Suppressor macrophage (primary cell): ENCODE measurements at places on chromosomes 3 and 15.
A peak's percentile ranks its signal among the peaks of the same experiment; 100 is the strongest.

GRCh38 chr3:36677331-36678007 lies 86.9 kb downstream of the DCLK3 start:
- DNase-seq: no peak

DNA sequence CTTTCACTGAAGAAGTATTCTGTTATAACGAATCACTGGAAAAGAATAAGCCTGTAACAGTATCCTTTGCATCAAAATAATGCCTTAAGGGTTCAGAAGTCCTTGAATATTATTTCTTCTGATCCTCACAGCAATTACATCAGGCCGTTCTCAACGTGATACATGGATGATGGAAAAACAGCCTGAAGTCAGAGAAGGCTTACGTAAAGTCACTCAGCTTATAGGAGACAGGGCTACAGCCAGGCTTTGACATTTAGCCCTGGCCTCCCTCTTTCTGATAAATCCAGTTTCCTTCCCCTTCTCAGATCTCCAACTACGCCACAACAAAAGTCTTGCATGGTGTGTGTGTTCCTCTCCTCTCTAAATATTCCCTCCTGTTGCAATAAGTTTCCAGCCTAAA lies 131.9 kb downstream of the ANO10 start:
- DNase-seq: peak; percentile 45

DNA sequence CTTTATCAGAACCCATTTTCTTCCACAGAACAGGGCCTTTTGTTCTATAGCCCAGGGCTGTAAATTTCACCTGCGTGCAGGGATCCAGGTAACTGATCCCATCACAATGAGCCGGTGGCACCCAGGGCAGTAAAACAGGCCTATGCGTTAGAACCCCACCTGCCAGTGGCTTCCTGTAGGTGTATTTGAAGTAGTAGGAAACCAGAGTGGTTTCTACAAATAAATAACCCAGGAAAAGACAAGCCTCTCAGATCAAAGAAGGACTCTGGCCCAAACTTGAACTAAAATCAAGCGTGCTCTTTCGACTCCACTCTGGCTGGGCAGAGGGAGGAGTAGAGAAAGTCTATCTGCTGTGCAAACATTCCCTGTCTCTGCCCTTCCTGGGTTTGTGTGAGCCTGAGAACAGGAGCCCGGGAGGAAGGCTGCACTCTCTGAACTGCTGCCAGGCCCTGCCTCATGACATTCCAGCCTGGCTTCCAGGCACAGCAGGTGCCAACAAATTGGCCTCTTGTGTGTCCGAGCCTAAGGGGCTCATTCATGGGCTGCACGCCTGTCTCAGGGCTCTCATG lies 77.7 kb downstream of the CEMIP start:
- no peak for DNase-seq

DNA sequence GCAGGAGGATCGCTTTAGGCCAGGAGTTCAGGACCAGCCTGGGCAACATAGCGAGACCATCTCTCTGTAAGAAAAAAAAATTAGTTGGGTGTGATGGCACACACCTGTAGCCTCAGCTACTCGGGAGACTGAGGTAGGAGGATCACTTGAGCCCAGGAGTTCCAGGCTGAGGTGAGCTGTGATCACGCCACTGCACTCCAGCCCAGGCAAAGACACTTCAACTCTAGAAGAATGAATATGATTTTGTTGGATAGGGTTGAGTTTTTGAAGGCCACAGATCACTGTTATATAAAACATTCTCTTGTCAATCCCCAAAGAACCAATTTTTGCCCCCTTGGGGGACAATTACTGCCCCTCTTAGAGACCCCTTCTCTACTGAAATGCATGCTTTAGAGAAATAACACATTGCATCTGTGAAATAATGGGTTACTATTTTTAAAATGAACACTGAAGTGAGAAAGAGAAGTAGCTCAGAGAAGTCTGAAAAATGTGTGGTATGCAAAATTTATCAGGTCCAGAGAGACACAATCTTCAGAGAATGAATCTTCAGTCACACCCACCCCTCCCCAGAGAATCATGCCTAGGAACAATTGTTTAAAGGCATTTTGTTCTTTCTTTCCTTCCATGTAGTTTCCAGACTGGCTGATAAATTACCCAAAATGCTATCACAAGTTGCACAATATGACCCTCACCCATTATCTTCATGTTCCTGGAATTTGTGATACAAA lies 42.7 kb downstream of the METTL6 start:
- peak; percentile 17 for DNase-seq

DNA sequence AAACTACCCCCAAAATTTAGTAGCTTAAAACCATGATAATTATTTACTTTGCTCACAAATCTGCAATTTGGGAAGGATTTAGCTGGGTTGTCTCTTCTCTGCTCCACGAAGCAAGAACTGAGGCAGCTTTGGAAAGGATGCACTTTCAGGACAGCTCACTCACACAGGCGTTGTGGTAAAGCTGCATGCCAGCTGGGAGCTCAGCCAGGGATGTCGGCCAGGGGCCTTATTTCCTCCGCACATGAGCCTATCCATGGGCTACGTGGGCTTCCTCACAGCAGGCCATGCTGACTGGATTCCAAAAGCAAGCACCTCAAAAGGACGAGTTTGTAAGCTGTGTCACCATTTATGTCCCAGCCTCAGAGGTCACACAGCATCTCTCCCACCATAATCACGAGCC lies 301.3 kb upstream of the IGF1R start:
- DNase-seq: no peak
